ENCODE measurements at places on chromosomes 7 and 10.

DNA sequence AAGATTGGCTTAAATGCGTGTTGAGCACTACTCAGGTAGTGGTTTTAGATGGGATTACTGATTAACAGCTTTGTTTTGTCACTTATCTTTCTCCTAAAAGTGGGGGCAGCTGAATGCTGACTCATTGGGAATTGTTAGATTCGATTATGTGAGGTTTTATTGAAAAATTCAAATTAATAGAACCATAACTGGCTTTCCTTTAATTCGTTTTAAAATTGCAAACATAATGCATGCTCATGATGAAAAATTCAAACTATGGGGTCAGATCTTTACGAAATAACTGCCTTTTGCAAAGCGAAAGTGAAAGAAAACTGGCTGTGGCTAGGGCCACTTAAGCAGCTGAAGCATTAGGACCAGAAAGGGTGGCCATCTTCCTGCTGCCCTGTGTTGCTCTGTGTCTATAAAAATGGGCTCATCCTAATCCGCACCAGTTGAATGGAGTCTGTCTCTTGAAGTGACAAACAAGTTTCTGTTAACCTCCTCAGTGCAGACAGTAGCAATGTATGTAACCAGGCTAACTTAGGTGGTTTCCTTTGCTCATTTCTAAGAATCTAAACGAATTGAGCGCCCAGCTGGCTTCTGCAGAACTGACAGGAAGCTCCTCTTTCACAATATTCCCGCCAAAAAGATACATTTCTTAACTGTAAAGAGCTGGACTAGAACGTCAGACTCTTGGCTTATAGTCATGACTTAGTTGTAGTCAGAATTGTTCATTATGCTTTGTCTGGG lies 27.8 kb downstream of the DENND10 start:
- no peak for DNase-seq

GRCh38 chr10:131625041-131625440 lies 275.8 kb upstream of the PPP2R2D start:
- DNase-seq: no peak

GRCh38 chr10:4812046-4812445 lies 14.0 kb upstream of the AKR1E2 start:
- no peak for DNase-seq

- no peak for DNase-seq
Observed at GRCh38 chr7:64515330-64515729, 47.5 kb downstream of the ZNF680 start.

- DNase-seq: no peak
Observed at GRCh38 chr7:16347827-16348192, 73.5 kb downstream of the CRPPA start.

GRCh38 chr10:124120410-124121061 lies 27.1 kb upstream of the CHST15 start:
- no peak for DNase-seq

DNA sequence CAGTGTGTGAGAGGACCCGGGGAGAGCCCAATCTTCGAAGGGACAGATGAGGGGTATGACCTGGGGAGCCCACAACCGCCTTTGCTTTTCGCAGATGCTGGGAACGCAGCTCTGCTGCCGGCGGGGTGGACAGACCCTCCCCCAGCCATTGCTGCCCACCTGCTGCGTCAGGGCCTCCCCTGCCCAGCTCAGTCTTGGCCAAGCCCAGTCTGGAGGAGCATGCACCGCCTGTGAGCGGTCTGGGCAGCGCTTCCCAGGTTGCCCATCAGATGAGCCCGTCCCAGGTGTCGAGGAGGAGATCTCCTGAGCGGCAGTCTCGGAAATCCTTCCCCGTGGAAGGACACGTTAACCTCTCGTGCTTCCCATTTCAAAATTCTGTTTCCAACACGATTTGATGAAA lies 17.3 kb upstream of the AP5Z1 start:
- no peak for DNase-seq

DNA sequence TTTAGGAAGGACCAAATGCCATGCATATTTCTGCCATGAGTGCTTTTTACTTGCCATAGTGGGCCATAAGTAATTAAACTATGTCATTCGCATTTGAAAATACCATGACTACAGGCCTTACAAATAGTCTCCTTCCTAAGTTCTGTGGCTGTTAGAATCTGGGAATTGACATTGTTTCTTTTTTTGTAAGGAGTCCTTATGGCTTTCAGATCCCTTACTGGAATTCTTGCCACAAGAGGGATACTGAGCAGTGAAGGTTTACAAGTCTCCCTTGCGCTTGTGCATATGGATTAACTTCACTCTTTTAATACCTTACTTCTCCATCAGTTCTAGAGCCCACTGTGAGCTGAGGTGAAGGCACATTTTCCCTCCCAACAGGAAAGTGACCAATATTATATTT lies 166.0 kb downstream of the NRG3 start:
- no peak for DNase-seq

DNA sequence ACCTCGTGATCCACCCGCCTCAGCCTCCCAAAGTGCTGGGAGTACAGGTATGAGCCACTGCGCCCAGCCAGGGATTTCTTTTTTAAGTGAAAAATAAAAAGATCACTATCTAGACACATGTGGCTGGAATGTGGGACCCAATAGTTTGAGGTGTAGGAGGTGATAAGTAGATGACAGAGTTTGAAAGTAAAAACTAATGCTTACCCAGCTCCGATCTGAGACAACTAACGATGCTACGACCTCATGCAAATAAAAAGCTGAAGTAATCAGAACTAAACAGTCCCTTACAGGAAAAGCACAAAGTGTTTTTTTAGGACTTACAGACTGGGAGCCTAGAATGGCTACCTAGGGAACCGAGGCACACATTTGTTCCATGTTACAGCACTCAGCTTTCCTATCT lies 23.0 kb downstream of the PCGF6 start:
- DNase-seq: no peak

- no peak for DNase-seq
Observed at GRCh38 chr7:133121175-133121844, 39.4 kb upstream of the CHCHD3 start.

DNA sequence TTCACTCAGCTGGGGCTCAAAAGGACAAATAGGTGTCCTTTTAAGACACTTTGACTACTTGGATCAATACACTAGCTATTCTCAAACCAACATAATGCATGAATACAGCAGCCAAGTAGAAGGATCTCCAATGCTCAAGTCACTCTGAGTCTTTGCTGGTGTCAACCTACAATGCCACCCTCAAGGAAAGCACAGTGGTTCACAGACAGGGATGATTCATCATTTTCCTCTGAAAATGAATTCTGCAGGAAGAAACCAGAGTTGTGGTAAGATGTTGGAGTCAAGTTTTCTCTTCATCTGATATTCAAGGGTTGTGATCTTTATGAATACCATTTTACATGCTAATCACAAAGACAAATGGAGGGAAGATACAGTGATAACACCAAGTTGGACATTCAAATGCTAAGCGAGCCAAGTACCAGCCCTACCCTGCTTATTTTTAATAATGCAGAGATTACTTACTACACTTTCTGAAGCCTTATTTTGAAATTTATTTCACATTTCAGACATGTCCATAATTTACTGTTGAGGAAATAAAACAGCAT lies 143.1 kb upstream of the FGFR2 start:
- no peak for DNase-seq

DNA sequence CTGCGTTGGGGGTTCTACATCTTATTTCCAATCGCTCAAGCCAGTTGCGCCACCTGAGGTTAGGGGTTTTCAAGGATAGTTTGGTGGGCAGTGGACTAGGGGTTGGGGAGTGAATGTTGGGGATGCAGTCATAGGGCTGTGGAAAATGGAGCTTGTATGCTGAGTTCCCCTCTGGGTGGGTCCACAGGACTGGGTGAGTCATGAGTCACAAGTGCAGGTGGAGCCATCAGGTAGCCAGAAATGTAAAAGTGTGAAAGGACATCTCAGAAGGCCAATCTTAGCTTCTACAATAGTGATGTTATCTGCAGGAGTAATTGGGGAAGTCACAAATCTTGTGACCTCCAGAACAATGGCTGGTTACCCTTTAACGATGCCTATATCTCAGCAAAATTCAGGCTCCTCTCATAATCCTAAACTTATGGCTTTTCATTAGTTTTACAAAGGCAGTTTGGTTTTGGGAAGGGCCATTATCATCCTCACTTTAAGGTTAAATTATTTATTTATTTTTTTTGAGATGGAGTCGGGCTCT lies 18.0 kb upstream of the MKRN1 start:
- DNase-seq: no peak

GRCh38 chr10:31456468-31456867 lies 137.5 kb downstream of the ZEB1 start:
- DNase-seq: no peak

DNA sequence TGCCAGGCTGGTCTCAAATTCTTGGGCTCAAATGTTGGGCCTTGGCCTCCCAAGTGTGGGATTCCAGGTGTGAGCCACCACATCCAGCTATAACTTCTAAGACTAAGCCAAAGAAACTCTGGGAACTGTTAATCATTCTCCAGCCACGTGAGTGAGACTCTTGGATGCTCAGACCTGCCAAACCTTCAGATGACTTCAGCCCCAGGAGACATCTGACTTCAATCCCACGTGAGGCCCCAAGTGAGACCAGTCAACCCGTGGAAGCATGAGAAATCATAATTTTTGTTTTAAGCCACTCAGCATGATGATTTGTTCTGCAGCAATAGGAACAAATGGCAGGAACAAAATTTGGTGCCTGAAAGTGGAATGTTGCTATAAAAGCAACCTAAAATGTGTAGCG lies 4.3 kb upstream of the PCBD1 start:
- no peak for DNase-seq

DNA sequence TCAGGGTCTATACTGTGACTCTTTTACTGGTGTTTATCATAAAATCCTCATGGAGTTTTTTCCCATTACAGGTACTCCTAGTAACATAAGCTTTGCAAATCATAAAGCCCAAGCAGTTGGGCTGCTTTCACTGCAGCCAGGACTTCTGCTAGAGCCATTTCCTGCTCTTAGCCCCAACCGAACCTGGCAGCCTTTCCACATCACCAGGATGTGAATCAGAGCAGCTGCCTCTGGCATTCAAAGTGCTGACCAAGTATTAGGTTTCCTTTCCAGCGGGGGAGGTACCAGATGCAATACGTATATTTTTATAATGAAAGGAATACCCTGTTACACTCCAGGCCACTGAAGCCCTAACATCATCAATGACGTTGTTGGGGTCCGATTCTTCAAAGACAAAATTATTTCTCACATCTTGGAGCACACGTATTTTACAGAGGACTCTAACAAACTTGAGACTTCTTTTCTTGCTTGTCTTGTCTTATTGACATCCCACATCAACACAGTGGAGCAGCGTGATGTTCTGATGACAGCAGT lies 3.6 kb upstream of the HTR5A start:
- DNase-seq: no peak

GRCh38 chr7:116672596-116673456 lies 830 bp downstream of the MET start:
- DNase-seq: no peak

DNA sequence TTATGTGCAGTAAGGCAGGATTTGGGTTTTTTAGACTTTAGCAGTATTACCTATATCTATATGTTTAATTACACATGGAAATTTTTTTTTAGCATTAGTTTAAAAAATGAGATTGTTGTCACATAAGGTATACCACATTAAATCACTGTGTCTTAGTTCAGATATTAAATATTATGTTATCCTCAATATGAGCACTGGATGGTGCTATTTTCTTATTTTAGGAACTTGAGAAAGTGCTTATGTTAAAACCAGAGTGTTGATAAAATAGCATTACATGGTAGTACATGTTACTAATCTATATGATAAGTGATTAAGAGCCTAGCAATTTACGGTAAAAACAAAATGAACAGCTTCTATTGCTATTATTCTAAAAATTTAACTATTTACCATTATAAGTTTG lies 28.8 kb downstream of the MIOS start:
- DNase-seq: no peak

GRCh38 chr7:77757589-77757988 lies 40.6 kb downstream of the TMEM60 start:
- no peak for DNase-seq

- no peak for DNase-seq
Observed at GRCh38 chr7:50462361-50462760, 12.2 kb upstream of the FIGNL1 start.

DNA sequence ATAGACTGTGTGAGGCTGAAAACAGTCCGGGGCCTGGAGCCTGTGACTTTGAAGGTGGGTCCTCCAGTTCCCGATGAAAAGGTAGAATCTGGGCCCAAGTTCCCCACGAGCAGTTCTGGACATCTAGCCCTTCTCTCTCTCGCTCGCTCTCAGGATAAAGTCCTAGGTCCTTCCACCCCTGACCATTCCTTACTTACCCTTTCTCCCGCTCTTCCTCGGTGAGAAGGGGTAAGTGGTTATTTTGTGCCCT lies 713 bp downstream of the IMMP2L start:
- DNase-seq: no peak

- no peak for DNase-seq
Observed at GRCh38 chr7:86790383-86790782, 146.7 kb downstream of the GRM3 start.

GRCh38 chr7:130998993-130999602 lies 265.1 kb upstream of the KLF14 start:
- no peak for DNase-seq

- DNase-seq: no peak
Observed at GRCh38 chr7:98303906-98304305, 22.4 kb downstream of the BRI3 start.

GRCh38 chr10:53395449-53395848 lies 622.9 kb upstream of the MBL2 start:
- DNase-seq: no peak

GRCh38 chr10:11832042-11832441 lies 8.9 kb downstream of the PROSER2 start:
- DNase-seq: no peak

- peak; percentile 24 for DNase-seq
Observed at GRCh38 chr7:77759294-77759889, 38.8 kb downstream of the TMEM60 start.

GRCh38 chr7:3140834-3141233 lies 97.2 kb upstream of the CARD11 start:
- DNase-seq: no peak

GRCh38 chr7:43083106-43083505 lies 29.3 kb upstream of the HECW1 start:
- no peak for DNase-seq

GRCh38 chr10:80739963-80740715 lies 202.4 kb downstream of the SH2D4B start:
- no peak for DNase-seq

GRCh38 chr10:32372000-32372875 lies 25.3 kb upstream of the EPC1 start:
- DNase-seq: no peak

DNA sequence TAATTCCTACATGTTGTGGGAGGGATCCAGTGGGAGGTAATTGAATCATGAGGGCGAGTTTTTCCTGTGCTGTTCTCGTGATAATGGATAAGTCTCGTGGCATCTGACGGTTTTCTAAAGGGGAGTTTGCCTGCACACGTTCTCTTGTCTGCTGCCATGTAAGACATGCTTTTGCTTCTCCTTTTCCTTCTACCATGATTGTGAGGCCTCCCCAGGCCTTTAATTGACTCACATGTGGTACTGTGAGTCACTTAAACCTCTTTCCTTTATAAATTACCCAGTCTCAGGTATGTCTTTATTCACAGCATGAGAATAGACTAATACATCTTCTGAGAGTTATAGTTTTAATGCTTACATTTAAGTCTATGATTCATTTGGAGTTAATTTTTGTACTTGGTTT lies 22.6 kb upstream of the CPN1 start:
- no peak for DNase-seq

- DNase-seq: no peak
Observed at GRCh38 chr10:52890281-52890680, 117.7 kb upstream of the MBL2 start.

GRCh38 chr7:151518105-151518946 lies 1.4 kb downstream of the RHEB start:
- DNase-seq: peak; percentile 34

- DNase-seq: peak; percentile 3
Observed at GRCh38 chr7:29684787-29685650, 121.3 kb upstream of the WIPF3 start.

- DNase-seq: no peak
Observed at GRCh38 chr10:43037942-43038782, 38.7 kb upstream of the RET start.

Data from activated effector memory CD4-positive, alpha-beta T cell treated with Interleukin-2 at 50 U/mL for 16 hours (primary cell).